ENCODE measurements at places on chromosomes 6 and 20. TPM values are rescaled to one million over a fixed set of nuclear protein-coding genes. Genes with fewer than 3 reads are reported as not detected.

DNA sequence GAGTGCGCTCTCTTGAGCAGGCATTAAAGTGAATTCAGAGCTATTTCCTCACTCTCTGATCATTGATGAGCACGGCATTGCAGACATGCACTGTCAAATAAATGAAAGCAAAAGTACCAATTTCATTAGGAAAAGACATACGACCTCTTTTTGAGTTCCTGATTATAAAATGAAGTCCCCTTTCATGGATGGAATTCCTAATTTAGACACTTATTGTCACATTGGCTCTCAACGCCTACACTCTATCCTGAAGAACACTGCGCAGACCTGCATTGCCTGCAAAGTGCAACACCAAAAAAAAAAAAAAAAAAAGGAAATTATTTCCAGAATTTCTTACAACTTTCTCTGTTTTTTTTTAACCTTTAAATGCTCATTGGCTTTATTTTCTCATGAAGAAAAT is 1.6 kb downstream of the ADGRB3 start:
- no peaks in the 10 kb centered on the region for H3K36me3 ChIP-seq
- H3K27me3 ChIP-seq = peaks cover 95% of the 10 kb centered on the region
- DNase-seq = no peak

DNA sequence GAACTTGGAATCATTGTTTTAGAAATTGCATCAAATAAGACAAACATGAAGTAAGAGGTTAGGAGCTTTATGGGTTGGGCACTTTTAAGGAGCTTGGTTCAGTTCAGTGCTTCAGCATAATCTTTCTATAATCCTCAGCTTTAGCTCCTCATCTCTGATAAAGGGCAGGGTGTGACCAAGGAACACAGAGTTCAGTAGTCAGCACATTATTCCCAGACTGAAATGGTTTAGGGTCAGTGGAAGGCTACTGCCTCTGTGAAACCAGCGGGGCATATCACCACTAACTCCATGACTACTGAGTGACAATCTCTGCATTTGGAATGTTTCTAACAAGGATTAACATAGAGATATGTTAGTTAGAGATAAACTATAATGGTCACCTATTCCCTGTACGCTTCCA is 36.9 kb downstream of the CRYBG1 start:
- no peak overlapping the region for H3K4me3 ChIP-seq
- no peaks in the 10 kb centered on the region for H3K27me3 ChIP-seq
- H3K36me3 ChIP-seq = no peaks in the 10 kb centered on the region

The KIAA1755 gene
- total RNA-seq = 0.22 TPM

The SIM1 gene
- not detected for total RNA-seq

The THEMIS gene
- total RNA-seq = not detected

Data from neural progenitor cell (in vitro differentiated cells).